ENCODE measurements at places on chromosomes 7 and 10.

GRCh38 chr7:36287371-36288241 lies 102.1 kb upstream of the ANLN start:
- no peak for DNase-seq

- DNase-seq, result no peak
Measured at GRCh38 chr7:28205506-28205905, 24.9 kb upstream of the JAZF1 start.

- DNase-seq, result no peak
Measured at GRCh38 chr7:31741852-31742251, 54.8 kb downstream of the PPP1R17 start.

GRCh38 chr10:132518572-132519381 lies 18.8 kb upstream of the INPP5A start:
- peak; percentile 57 for DNase-seq

DNA sequence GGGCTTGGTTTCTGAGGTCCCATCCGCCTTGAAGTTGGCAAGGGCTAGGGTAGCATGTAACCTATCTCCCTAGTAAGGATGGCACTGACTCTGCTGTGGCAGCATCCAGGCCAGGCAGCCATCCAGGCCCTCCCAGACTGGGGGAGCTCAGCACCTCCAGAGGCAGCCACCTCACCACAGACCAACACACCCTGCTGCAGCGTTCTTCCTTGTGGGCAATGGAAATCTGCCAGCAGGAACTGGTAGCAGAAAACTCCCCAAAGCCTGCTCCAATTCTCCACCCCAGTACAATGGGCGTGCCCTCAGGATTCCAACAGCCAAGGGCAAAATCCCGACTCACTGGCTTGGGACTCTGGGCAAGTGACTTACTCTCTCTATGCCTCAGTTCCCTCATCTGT lies 27.5 kb downstream of the DLG5 start:
- no peak for DNase-seq

- no peak for DNase-seq
Measured at GRCh38 chr7:5139998-5140397, 50.0 kb upstream of the WIPI2 start.

GRCh38 chr7:138388673-138389491 lies 71.2 kb upstream of the TRIM24 start:
- DNase-seq, result no peak

GRCh38 chr10:114271779-114272167 lies 32.7 kb downstream of the VWA2 start:
- no peak for DNase-seq

DNA sequence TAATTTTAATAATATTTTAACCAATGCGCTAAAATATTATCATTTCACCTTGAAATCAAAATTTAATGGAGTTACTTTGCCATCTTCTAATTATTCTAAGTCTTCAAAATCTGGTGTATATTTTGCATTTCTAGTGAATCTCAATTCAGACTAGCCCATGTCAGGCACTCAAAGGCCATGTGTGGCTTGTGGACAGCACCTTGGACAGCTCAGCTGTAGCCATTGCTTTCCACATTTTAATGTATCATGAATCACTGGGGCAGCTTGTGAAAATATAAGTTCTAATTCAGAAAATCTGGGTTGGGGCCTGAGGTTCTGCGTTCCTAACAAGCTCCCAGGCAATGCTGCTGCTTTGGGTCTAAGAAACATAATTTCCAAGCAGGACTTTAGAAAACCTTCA lies 57.2 kb downstream of the MGAM2 start:
- DNase-seq, result no peak

DNA sequence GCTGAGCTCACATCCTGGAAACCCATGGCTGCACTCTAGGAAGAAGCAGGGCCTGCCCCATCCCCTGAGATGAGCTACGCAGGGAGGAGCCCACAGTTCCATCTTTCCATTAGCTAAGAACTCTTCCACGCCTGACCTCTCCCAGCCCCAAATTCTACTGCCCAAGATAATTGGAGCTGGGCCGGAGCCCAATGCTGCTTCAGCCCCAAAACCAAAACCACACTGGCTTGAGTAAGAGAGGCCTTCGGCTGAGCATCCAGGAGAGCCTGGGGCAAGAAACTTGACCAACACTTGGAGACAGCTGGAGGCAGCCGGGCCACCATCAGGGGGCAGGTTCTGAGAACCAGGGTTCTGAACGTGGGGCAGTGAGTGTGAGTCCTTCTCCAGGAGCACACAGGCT lies 116.1 kb upstream of the ZMIZ1 start:
- no peak for DNase-seq

DNA sequence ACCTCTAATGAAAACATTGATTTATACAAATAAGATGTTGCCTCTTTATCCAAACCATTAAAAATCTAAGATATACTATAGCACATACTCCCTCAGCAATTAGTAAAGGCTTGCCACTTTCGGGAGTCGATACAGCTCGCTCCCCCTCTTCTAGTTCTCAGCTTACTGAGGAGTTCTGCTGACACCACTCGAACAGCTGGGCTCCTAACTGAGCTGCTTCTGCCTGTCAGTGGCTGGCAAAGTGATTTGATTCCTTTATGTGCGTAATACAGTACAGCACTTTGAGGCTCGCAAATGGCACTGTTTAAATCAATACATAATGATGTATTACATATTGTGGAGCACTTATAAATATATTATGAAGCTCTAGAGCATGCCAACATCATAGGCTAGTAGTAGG lies 241.8 kb downstream of the CREB5 start:
- DNase-seq, result no peak

DNA sequence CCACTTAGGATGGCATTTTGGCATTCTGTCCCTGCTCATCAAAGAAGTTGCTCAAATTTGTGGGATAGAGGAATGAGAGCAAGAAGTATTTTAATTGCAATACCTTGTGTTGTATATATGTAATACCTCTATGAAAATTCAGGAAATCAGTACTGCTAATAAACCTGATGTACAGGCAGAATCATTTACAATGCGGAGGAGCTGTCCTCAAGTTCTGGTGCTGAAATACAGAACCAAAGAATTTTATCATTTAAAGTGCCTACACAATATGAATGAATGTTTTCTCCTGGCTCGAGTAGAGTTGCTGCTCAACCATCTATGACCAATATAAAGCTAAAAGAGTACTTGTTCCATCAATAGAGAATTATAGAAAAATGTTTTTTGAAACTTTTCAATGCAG lies 305.8 kb downstream of the PLXNA4 start:
- no peak for DNase-seq

GRCh38 chr7:47454069-47454973 lies 127.6 kb downstream of the TNS3 start:
- DNase-seq, result peak; percentile 81

DNA sequence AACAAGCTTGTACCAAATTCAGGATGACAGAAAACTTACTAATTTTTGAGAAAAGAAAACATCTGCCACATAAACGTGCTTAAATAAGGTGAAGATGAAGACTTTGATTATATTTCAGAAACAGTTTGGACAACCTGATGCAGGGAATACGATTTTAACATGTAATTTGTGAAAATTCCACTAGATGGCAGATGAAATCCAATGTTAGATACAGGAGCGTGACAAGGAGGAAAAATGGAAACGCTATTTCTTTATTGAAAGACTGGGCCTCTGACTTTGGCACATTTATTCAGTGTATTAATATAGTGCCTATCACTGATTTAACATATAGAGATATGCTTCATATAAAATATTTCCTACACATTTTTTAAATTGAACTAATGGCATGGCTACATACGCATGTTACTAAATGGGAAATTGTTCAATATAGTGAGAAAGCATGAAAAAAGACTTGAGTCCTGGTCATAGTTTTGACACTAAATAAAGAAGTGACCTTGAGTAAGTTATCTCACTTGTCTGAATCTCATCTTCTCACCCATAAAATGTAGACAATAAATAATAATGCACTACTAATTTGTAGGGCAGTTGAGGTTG lies 60.7 kb downstream of the CD36 start:
- peak; percentile 51 for DNase-seq

DNA sequence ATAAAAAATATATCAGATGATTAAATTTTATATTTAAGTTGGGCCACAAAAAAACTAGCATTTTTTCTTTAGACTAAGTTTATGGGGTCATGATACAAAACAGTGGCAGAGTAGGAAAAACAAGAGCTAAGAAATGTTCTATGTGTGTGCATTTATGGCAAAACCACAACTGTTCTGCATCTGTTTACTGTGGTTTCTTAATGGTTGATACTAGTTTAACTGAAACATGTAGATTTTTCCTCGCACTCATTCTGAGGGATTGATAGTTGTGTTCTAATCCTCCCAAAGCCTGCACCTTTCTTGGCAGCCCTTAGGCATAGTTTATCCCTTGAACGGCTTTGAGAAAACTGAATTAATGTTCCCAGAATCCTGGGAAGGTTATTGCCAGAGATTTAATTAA lies 66.6 kb upstream of the PHYHIPL start:
- DNase-seq, result no peak
